Hematopoietic multipotent progenitor cell (in vitro differentiated cells): ENCODE measurements at places on chromosomes 12 and 14.

DNA sequence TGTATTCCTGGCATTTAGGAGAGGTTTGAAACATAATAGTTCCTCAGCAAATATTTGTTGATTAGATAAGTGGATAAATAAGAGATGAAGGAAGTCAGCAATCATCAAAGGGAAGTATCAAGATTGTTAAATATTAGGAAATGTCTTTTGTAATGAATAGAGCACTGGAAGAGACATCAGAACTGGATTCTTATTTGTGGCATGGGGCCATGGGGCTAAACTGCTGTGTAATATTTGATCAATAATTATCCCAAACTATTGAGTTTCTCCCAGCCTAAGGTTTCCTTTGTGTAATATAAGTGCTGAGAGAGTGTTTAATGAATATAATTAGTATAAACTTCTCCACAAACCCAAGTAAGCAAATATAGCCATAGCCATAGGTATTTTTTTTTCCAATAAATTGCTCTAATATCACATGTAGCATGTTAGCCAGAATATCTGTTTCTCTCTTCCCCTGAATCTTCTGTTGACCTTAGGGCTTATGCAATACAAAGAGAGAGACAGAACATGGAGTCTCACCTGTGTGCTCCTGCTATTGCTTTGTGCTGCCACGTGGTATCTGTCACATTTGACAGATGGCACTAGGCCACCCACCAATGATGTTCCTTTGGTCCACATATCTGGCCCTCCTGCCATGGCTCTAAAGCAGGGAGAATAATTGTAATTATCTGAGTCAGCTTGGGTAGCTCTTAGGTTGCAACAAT is 658.7 kb downstream of the SOX5 start:
- DNase-seq, result no peak

- no peak for DNase-seq
These were observed 62.3 kb downstream of the ATXN7L3B start for GRCh38 chr12:74599932-74600331.

GRCh38 chr14:98798099-98798498 is 473.9 kb downstream of the BCL11B start:
- DNase-seq, result no peak

DNA sequence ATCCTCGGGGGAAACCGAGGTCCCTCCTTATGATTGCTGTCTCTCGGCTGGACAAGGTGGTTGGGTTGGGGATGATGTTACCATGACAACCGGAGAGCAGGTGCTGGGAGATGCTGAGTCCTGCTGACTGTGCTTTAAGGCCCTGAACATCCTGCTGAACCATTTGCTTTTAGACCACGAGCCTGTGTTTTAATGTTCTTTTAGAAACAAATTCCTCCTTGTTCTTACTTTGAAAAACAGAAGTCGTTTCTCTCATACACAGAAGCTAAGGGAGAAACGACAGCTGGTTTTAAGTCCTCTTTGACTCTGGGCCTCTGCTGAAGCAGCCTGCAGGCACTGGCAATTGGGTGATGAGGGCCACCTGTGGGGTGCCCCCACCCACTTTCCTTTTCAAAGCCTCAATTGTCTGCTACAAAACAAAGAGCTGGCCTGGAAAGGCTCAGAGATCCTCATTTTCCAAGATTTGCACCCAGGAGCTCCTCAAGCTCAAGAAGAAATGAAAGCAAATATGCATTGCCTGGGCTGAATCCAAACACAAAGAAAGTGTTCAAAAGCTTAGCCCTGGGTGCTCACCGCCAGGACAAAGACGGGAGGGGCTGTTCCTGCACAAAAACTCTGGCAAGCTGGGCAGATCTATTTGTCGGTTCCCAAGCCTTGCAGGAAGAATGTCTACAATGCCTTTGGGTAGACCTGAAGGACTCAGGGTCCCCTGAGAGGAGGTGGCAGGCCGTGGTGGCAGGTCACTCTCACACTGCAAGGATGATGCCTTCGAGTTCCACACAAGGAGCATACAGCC is 90.0 kb upstream of the CLMN start:
- DNase-seq, result no peak

GRCh38 chr14:87979689-87980088 is 13.3 kb downstream of the GALC start:
- DNase-seq, result no peak

GRCh38 chr12:27178723-27179399 is 65.2 kb upstream of the STK38L start:
- DNase-seq, result no peak

DNA sequence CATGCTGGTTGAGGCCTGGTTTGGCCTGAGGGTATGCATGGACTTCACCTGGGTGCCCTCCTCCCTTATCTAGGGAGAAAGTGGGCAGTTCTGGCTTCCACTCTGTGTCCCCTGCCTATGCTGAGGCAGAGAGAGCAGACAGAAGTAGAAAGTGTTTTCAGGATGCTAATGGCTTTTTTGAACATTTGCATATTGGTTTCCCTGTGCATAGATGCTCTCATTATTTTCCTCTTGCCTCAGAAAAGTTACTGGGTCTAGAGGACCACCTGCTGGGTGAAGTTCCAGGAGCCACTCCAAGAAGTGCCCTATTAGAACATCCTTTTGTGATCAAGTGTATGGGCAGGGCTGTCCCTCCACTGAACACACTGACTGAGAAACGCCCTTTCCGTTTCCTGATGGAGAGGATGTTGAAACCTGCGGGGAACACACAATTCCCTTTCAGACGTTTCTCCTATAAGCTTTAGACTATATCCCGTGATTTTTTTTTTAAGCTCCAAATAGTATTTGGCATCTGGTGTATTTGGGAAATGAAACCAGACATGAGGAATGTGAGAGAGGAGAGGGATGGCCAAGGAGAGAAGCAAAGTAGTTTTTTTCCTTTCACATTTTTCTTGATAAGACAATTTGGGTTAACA is 66.6 kb downstream of the DAAM1 start:
- DNase-seq, result no peak

DNA sequence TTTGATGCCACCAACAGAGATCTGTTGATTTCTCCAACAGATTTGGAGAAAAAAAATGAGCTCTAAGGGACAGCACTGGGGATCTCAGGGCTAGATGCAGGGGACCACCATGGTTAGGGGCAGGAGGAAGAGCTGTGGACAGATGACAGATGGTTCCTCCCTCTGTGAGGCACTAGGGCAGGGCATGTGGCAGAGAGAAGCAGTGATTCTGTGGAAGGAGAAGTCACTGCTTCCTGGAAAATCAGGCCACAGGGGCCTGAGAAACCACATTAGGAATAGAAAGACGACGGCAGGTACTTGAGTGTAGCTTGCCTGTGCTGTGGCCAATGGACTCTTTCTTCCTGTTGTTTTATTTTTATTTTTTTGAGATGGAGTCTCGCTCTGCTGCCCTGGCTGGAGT is 24.9 kb upstream of the TMED2 start:
- peak; percentile 26 for DNase-seq
